Stimulated activated CD8-positive, alpha-beta memory T cell treated with anti-CD3 and anti-CD28 coated beads, Interleukin-15, amount 100 ng/mL, for 24 hours (primary cell): ENCODE measurements at places on chromosomes 4 and X.

GRCh38 chr4:18051281-18051680 lies 29.7 kb upstream of the LCORL start:
- no peak for DNase-seq

- DNase-seq, result no peak
These were observed 597.9 kb downstream of the GBA3 start for GRCh38 chr4:23290656-23291055.

DNA sequence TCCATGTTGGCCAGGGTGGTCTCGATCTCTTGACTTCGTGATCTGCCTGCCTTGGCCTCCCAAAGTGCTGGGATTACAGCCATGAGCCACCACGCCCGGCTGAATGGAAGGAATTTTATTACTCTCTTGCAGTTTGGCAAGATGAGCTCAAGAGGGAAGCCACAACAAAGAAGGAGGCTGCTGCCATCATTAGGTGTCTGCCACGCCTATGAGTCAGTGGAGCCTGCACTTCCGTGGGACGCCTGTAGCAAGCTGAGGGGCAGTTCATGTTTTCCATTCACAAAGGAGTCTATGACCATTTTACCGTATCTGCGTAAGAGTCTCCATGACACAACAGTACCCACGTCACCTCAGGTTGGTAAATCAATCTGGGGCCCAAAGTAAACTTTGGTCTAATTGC lies 51.2 kb upstream of the CHRNA9 start:
- DNase-seq, result no peak

GRCh38 chr4:156347412-156348075 lies 393.9 kb upstream of the CTSO start:
- DNase-seq, result no peak

DNA sequence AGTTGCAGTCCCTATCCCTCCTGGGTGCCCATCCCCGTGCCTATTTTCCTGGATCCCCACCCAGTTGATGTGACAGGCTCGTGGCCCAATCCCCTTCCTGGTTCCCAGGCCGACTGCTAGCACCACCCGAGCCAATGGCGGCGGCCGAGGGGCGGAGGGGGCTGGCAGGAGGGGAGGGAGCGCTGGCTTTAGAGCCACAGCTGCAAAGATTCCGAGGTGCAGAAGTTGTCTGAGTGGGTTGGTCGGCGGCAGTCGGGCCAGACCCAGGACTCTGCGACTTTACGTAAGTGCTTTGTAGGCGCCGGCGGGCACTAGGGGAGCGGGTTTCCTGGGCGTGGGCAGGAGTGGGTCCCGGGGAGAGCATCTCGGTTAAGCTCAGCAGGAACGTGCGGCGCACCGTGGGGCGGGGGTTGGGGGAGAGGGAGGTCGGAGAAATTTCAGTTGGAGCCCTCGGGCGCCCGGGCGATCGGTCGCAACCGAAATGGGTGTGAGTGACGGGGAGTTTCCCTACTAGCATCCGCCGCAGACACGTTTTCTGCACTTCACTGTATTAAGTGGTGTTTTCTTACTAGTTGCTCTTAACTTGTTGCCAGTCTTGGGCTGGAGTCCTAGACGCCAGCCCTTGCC lies at the start of gene PLS3:
Gene PLS3 (plus strand): TSS at position 197 of the 627 bp plus-strand sequence. CDS start 49,077 bp downstream, outside the sequence.
- DNase-seq, result no peak

GRCh38 chrX:136546371-136546781 lies 14.4 kb downstream of the VGLL1 start:
- no peak for DNase-seq

- DNase-seq, result no peak
These were observed 1.6 kb downstream of the GRIA2 start for GRCh38 chr4:157221895-157222770.

- no peak for DNase-seq
These were observed 34.3 kb upstream of the GUCY1A1 start for GRCh38 chr4:155632310-155632840.

DNA sequence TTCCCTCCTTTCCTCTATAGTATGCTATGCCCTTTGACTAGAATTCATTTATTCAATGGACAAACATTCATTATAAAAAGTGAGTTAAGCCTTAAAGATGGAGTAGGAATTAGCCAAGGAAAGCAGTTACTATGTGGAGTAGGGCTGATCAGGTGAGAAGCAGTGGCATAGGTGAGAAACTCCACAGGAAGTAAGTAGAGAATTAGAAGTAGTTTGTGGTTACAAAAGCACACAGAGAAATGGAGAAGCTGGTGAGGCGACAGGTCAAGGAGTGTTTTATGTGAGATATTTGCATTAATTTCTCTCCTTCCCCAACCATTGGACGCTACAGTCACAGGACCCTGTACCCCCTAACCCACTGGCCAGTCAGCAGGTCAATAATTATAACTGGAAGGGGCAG lies 30.6 kb downstream of the SETD7 start:
- DNase-seq, result no peak

DNA sequence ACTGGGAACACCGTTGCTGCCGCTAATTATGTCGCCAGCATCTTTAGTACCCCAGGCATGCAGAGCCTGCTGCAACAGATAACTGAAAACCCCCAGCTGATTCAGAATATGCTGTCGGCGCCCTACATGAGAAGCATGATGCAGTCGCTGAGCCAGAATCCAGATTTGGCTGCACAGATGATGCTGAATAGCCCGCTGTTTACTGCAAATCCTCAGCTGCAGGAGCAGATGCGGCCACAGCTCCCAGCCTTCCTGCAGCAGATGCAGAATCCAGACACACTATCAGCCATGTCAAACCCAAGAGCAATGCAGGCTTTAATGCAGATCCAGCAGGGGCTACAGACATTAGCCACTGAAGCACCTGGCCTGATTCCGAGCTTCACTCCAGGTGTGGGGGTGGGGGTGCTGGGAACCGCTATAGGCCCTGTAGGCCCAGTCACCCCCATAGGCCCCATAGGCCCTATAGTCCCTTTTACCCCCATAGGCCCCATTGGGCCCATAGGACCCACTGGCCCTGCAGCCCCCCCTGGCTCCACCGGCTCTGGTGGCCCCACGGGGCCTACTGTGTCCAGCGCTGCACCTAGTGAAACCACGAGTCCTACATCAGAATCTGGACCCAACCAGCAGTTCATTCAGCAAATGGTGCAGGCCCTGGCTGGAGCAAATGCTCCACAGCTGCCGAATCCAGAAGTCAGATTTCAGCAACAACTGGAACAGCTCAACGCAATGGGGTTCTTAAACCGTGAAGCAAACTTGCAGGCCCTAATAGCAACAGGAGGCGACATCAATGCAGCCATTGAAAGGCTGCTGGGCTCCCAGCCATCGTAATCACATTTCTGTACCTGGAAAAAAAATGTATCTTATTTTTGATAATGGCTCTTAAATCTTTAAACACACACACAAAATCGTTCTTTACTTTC lies 1.8 kb downstream of the UBQLN2 start:
- DNase-seq, result no peak

- no peak for DNase-seq
These were observed 648 bp downstream of the GPC4 start for GRCh38 chrX:133414406-133415275.

DNA sequence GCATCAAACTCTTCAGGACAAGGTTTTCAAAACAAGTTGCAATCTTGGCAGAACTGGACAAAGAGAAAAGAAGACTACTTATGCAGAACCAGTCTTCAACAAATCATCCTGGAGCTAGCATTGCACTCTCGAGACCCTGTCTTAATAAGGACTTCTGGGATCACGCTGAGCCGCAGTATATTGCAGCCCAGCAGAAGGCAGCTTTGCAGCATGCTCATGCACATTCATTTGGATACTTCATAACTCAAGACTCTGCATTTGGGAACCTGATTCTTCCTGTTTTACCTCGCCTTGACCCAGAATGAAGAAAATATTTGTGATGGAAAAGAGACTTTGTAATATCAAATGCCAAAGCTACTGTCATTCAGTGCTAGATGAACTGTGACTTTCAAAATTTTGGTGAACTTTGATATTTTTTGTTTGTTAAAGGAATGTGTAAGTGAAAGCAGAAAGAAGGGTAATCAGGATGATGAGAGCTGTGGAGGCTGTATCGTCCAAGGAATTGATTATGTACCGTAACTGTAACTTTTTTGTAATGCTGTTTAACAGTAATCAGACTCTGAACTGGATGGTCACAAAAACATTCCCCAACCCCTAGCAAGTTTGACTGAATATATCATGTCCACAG lies 27.2 kb downstream of the HSPA4L start:
- DNase-seq, result no peak

DNA sequence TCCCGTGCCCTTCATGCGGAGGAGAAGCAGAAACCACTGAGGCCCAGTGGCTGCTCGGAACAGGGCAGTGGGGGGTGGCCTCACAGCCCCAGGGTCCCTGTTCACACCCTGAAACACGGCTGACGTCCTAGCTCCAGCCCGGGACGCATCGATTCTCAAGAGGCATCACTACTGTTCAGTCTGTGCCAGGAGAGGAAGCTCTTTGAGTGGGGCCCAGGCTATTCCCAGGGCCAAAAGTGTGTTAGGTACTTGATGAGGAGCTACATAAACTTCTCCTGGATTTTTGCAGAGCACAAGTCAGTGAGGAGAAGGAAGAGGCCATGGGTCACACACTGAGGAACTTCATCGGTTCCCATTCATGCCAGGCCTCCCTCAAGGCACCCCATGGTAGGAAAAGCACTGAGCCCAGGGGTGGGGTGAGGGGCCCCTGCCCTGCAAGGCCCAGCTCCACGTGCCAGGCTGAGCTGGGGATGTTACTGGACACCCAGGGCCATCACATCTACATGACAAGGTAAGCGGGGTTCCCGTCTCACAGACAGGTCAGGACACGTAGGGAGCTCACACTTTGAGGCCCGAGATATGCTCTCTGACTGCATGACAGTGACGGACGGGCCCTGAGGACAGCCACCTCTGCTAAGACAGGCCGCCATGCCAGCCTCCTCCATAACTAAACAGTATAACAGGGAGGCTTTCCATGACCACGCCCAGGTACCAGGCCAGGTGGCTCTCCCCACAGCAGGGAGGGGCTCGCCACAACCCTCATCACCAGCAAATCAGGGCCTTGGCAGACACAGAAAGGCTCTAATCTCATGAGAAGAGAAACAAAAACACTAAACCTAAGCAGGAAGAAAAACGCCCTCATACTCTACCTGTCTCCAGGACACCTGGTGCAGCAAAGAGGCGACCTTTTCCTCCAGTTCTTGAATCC lies 12.4 kb downstream of the TNIP2 start:
- no peak for DNase-seq

DNA sequence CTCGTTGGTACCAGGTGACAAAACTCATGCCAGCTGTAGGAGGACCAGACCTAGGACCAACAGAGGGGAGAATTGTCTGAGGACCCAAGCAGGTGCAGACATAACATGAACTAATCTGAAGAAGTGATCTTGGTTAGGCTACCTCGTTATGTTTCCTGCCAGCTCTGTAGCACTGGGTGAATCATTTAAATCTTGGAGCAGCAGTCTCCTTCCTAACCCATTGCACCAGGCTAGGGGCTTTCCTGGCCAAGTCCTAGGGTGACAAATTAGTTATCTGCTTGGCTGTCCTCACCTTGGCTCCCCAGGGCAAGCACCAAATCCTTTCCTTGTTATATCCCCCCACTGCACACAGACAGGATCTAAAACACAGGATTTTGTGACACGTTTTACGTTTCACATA lies 87.8 kb downstream of the WWC2 start:
- no peak for DNase-seq

DNA sequence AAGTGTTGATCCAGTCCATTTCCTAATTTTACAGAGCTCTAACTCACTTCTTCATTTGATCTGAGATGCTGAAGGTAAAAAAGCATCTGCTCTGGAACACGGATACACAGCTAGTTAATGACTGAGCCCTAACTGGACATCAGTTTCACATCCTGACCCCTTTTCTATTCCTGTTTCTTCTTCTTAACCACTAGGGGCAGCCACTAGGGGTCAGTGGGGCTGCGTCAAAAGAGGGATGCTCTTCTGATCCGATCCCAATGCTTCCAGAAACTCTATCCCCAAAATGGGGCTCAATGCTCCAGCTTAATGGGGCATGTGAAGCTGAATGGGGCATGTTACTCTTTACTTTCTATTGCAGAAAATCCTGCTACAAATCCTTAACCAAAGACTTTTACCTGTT lies 33.4 kb upstream of the PHKA2 start:
- DNase-seq, result no peak

DNA sequence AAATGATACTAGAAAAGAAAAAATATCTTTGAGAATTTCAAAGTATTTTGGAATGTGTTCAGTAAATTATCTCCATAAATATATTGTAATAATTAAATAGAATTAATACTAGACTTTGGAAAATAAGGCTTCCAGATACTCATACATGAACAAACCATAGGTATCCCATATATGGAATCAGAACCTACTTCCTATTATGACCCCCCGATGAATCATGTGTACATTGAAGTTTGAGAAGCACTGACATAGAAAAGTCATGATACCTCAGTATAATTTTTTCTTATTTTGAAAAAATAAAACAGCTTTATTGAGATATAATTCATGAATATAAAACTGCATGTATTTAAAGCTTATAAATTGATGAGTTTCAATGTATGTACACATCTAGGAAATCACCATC lies 27.2 kb upstream of the SMARCA5 start:
- no peak for DNase-seq

- peak; percentile 58 for DNase-seq
These were observed at the start of gene PDE5A for GRCh38 chr4:119628281-119629141. Gene PDE5A (minus strand): TSS chr4:119628804. CDS start chr4:119628671, 133 bp downstream.

- DNase-seq, result no peak
These were observed 214.0 kb upstream of the NHS start for GRCh38 chrX:17160975-17161374.

DNA sequence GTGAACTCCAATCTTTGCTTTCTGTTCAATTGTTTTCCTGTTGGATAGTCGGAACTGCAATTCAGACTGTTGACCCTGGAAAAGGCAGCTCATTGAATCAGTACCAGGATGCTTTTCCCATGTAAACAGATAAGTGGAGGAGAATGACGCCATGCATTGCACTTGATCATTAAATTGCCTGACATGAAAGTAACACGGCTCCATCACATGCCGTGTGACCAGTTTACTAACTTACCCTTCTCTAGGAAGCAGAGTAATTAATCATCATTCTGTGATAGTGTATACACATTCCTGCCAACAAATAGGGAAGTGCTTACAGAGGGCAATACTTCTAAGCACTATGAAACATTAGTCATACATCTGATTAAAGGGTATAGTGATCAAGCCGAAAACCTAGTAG lies 101.4 kb downstream of the PPARGC1A start:
- DNase-seq, result no peak

- DNase-seq, result peak; percentile 47
These were observed 44.5 kb downstream of the FGFRL1 start for GRCh38 chr4:1055721-1056590.

- DNase-seq, result no peak
These were observed 75.2 kb upstream of the PLAC8 start for GRCh38 chr4:83189631-83190136.

DNA sequence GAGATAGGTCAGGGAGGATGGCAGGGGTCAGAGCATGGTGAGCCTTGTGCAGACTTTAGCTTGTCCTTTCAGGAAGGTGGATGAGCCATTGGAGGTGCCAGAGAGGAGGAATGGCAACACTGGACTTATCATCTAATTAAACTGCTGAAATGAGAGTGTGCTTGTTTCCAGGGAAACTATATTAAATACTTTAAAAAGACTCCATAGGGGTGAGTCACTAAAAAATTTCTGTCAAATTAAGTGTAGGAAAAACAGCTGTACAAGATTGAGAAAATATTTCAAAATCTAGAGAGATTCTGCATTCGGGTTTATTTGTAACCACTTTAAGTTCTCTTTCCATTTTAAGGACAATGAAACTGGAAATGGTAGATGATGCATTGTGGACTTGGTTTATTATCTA lies 11.4 kb downstream of the FRAS1 start:
- DNase-seq, result no peak
